ENCODE measurements at places on chromosomes 1 and 21.
A peak's percentile ranks its signal among the peaks of the same experiment; 100 is the strongest.

- no peak for DNase-seq
Measured at GRCh38 chr21:25175938-25176337, 431.3 kb downstream of the MRPL39 start.

GRCh38 chr1:171119648-171120047, 28.9 kb downstream of the FMO3 start:
- DNase-seq, result no peak

DNA sequence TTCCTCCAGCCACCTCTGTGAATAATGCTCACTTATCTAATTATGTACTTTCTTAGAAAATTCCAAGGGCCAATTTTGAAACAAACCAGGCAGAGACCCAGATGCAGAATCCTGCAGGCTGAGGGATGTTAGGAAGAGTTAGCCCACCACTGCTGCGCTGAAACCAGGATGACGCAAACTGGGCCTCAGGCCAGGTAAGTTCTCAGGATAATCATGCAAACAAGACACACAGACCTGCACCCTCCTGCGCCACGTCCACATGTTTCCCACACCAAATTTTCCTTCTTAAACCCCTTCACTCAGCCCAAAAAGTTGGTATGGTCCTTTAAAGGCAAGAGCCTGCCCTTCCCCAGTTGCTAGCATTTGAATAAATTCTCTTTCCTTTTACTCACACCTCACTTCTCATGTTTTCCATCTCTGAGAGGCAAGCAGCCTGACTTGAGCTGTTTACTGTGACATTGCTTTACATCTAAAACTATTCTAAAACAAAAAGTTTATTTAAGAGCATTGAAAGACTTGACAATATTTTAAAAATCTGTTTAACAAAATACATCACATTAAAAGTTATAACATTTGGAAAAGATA, 887.1 kb downstream of the LRRIQ3 start:
- no peak for DNase-seq

DNA sequence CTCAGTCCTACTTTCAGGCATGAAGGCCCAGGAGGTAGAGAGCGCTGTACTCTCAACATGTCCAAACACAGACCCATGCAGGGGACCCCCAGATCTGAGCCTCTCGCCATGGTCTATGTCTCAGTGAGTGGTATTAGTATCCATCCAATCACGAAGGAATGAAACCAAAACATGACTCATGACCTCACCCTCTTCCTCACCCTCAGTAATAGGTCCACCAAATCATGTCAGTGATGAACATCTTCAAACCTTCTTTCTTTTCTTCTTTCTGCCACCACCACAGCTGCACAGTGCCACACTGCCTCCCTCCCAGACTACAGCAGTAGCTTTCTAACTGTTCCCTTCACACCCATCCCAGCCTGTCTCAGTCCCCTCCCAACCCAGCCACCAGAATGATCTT, 16.8 kb downstream of the C1orf116 start:
- DNase-seq, result no peak

GRCh38 chr21:45302082-45303061, 14.7 kb upstream of the POFUT2 start:
- DNase-seq, result peak; percentile 24

- no peak for DNase-seq
Measured at GRCh38 chr1:110877364-110877763, 4.4 kb downstream of the CD53 start.

- no peak for DNase-seq
Measured at GRCh38 chr1:153251562-153251961, 7.9 kb upstream of the LORICRIN start.

DNA sequence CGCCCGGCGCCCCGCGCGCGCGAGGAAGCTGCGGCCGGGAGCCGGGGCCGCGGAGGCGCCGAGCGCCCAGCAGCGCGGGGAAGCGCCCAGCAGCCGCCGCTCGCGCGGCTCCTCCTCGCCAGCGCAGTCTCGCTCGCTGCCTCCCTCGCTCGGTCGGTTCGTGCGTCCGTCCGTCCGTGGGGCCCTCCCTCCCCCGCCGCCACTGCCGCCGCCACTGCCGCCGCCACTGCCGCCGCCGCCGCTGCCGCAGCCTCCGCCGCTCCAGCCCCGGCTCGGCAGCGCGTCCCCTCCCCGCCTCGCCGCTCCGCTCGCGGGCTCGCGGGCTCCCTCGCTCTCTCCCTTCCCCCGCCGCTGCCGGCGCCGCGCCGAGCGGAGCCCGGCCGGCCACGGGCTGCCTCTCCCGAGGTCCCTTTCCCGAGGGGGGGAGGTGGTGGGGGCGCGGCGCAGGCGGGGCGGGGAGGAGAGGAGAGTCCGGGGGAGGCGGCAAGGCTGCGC, at the start of gene KCND3:
KCND3 (minus strand) TSS at position 138 of the 495 bp plus-strand sequence.
- peak; percentile 6 for DNase-seq

DNA sequence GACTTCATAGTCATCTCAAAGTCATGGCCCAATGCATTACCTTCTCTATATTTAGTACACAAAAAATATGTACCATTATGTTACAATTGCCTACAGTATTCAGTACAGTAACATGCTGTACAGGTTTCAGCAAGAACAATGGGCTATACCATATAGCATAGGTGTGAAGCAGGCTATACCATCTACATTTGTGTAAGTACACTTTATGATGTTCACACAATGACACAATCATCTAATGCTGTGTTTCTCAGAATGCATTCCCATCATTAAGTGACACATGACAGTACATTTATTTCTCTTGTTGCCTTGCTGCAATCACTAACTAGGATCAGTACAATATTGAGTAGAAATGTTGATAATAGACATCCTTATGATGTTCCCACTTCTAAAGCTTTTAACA, 46.5 kb upstream of the NFIA start:
- DNase-seq, result no peak

GRCh38 chr1:96329121-96329520, 392.5 kb upstream of the PTBP2 start:
- no peak for DNase-seq

DNA sequence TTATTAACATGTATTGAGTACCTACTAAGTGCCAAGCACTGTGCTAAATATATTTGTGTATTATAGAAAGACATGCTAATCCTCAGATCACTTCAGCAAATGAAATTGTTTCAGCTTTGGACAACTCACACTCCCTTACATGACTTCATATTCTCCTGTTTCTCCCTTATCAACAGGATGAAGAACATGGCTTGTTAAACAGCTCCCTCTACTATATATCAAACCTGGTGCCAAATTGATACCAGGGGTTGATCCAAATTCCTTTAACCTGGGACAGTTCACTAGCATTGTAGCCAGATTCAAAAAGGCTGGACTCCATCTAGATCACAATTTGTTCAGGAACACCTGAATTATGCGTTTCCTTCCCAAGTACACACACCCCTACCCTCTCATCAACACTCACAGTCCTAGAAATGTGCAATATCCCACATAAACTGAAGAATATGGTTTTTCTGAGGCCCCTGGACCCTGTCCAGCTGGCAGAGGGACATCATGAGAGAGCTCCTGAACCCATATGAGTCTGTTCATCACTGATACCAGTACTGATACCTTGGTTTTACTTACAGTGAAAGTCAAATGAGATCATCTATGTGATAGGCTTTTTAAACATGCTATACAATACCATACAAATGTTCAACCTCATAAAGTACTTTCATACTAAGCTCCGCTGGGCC, 47.0 kb upstream of the PALMD start:
- DNase-seq, result no peak

- DNase-seq, result no peak
Measured at GRCh38 chr1:41901551-41901950, 17.2 kb downstream of the HIVEP3 start.

DNA sequence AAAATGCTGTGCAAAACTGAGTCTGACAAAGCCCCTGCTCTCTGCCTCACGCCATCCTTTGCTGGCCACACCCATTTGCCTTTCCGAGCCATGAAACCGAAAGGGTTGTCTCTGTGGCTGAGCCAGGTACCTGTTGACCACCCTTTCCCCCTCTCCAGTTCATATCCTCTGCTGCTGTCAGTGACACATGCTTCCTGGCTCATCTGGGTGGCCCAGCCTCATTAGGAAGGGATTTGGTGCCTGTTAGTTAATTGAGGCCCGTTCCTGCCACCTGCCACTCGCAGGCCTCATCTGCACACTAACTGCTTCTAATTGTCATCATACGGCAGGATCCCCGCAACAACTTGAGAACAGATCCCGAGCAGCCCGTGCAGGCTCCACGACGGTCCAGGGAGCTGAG, 79.2 kb downstream of the OLIG1 start:
- DNase-seq, result no peak

GRCh38 chr1:187630653-187631380, 802.1 kb downstream of the PLA2G4A start:
- DNase-seq, result no peak

- DNase-seq, result no peak
Measured at GRCh38 chr21:41737651-41738324, 29.1 kb downstream of the RIPK4 start.

DNA sequence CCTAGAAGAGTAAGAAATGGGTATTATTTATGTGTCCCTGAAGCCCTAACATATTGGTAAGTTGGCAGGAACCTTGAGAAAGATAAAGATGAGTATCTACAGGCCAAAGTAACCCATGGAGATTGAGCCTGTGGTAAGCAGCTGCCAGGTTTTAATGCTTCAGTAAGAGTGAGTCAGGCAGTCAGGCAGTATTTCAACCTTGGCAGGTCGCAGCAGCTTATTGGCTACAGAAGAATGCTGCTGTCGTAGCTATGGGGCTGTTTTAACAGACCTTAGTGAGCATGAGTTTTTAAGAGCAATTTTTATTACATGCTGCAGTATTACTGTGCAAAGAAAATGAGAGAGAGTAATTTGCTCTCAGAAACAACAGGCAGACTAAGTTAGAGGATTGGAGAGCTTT, 10.3 kb upstream of the SLC30A10 start:
- DNase-seq, result no peak

DNA sequence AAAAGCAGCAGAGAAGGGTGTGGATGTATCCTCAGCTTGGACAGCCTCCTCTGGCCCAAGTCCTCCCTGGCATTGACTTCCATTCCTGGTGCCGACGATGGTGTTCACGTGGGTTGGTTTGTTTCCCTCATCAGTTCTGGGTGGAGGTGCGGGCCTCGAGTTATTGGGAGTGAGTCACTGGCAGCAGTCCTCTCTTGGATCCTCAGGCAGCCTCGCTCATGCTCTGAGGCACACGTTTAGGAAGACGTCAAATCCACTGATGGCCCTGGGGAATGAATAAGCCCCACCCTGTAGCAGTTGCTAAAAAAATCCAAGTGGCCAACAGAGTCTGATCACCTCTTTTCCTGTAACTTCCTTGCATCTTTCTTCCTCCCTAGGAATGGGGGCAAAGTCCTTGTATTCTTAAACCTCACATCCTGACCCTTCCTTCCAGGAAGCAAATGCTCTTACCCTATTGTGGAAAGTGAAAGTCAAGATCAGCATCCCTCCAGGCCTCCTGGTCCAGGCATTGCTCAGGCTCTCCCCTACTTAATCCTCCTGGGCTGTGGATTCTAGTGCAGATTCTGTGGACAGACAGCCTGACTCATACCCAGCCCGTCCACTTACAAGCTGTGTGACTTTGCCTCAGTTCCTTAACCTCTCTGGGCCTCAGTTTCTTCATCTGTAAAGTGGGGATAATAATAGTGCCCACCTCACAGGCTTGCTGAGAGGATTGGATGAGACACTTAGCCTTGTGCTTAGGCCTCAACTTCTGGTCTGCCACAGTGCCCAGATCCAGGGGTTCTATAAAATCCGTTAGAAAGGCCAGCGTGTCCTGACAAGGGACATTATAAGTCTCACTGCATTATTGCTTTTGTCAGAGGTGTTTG, 111.1 kb downstream of the TLR5 start:
- no peak for DNase-seq

- no peak for DNase-seq
Measured at GRCh38 chr1:86035101-86035500, 121.5 kb downstream of the COL24A1 start.

- peak; percentile 54 for DNase-seq
Measured at GRCh38 chr1:54671985-54672608, 30.5 kb downstream of the MROH7 start.

GRCh38 chr1:26583646-26584485, 54.3 kb downstream of the RPS6KA1 start:
- no peak for DNase-seq

DNA sequence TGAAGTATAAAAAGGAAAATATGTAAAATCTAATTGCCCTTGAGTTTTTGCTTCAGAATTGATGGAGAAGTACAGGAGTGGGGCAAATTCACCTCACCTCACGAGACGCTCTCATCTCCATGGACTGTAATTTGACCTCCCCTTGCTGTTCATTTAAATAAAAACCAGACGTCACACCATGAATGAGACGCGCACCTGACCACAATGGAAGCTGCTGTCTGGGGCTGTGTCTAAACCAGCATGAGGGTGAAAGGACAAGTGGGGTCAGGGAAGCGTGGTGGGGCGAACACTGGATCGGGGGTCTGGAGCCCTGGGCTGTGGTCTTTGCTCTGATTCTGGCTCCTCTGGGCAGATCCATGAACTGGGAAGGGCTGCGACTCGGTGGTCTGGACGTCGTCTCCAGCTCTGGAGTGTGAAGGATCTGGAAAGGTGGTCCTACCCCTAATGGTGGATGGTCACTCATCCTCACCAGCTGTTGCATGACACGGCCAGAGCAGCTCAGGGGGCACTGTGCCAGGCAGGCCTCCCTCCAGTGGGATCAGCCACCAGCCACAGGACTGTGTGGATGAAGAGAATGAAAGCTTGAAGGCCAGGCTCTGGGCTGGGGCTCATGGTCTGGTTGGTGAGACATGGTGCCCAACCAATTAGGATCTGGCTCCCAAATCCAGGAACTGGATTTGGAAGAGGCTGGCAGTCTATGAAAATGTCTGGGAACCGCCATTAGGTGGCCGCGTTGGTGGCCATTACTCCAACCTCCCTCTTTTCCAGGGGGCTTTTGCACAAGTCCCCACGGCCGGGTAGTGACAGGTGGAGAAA, 728.6 kb downstream of the PTPRU start:
- DNase-seq, result no peak
